ENCODE measurements at places on chromosomes 3 and 15. TPM values are rescaled to one million over a fixed set of nuclear protein-coding genes. Genes with fewer than 3 reads are reported as not detected.

Gene USP8
- total RNA-seq, result 38.5 TPM

Gene SPINK8
- not detected for total RNA-seq

Gene SERINC4
- not detected for total RNA-seq

Gene TERC
- 19.7 TPM for total RNA-seq

Gene TMC3
- not detected for total RNA-seq

Gene GOLGA6L10
- total RNA-seq, result 1.0 TPM

Gene CNOT10
- 31.5 TPM for total RNA-seq

Gene GFM1
- 28.3 TPM for total RNA-seq

Gene SHC4
- total RNA-seq, result 0.59 TPM

Gene CHRD
- total RNA-seq, result 8.3 TPM

Gene ITPKA
- total RNA-seq, result not detected

Gene LRRIQ4
- total RNA-seq, result not detected

Gene LIPH
- total RNA-seq, result 63.1 TPM

Gene IL17RD
- total RNA-seq, result 0.91 TPM

Gene ZIC4
- total RNA-seq, result not detected

Gene GXYLT2
- total RNA-seq, result 7.2 TPM

Gene LPP
- total RNA-seq, result 86.0 TPM

Gene GPR156
- 0.30 TPM for total RNA-seq

Gene ADAMTS7
- total RNA-seq, result 3.9 TPM

Gene PLSCR2
- not detected for total RNA-seq

Gene DNAH12
- total RNA-seq, result 53.3 TPM

Gene MAN2C1
- 265 TPM for total RNA-seq

Gene SEMA6D
- total RNA-seq, result 8.2 TPM

Gene SLC12A1
- total RNA-seq, result not detected

Gene GOLGA8R
- 44.0 TPM for total RNA-seq
